ENCODE measurements at places on chromosomes 6 and 20. TPM values are rescaled to one million over a fixed set of nuclear protein-coding genes. Genes with fewer than 3 reads are reported as not detected.

DNA sequence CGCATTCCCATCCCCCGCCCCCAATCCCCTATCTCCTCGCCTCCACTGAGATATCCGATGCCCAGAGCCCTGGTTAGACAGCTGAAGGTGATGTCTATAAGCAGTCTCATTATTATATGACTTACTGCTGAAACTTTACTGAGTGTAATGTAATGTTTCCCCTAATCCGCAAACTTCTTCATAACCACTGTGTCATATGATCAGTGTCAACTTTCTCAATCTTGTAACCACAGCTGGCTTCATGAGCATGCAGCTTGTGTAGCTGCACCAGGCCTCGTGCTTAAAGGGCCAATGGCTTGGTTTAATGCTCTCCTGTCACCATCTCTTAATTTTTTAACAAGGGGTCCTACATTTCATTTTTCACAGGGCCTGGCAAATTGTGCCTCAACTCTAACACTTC lies 8.1 kb downstream of the ASIP start:
- no peak for DNase-seq
- H3K36me3 ChIP-seq, result no peaks in the 10 kb centered on the region
- no peak overlapping the region for H3K27ac ChIP-seq
- H3K4me1 ChIP-seq, result peaks cover 9% of the 10 kb centered on the region
- no peak overlapping the region for H3K4me3 ChIP-seq

DNA sequence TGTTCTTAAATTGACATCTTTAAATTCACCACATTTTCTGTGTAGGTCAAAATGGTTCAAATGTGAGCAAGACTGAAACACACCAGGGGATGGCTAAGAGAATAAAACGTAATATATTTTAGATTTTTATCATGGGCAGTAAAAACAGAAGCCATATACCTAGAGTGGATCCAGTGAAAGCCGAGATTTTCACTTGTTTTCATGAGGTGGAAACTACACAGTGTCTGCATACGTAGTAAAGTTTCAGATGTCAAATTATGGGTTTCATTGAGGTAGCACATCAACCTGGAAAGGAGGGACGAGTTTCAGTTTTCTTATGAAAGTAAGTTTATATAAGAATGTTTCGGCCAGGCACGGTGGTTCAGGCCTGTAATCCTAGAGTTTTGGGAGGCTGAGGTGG lies 25.9 kb downstream of the METTL24 start:
- no peak overlapping the region for H3K4me3 ChIP-seq
- peaks cover 26% of the 10 kb centered on the region for H3K4me1 ChIP-seq
- H3K36me3 ChIP-seq, result no peaks in the 10 kb centered on the region
- H3K27me3 ChIP-seq, result no peaks in the 10 kb centered on the region

GRCh38 chr6:139990856-139991465 lies 616.5 kb upstream of the CITED2 start:
- peaks cover 4% of the 10 kb centered on the region for H3K4me1 ChIP-seq
- no peak overlapping the region for H3K4me3 ChIP-seq
- no peaks in the 10 kb centered on the region for H3K27me3 ChIP-seq
- DNase-seq, result no peak
- no peaks in the 10 kb centered on the region for H3K36me3 ChIP-seq
- no peak overlapping the region for H3K27ac ChIP-seq

DNA sequence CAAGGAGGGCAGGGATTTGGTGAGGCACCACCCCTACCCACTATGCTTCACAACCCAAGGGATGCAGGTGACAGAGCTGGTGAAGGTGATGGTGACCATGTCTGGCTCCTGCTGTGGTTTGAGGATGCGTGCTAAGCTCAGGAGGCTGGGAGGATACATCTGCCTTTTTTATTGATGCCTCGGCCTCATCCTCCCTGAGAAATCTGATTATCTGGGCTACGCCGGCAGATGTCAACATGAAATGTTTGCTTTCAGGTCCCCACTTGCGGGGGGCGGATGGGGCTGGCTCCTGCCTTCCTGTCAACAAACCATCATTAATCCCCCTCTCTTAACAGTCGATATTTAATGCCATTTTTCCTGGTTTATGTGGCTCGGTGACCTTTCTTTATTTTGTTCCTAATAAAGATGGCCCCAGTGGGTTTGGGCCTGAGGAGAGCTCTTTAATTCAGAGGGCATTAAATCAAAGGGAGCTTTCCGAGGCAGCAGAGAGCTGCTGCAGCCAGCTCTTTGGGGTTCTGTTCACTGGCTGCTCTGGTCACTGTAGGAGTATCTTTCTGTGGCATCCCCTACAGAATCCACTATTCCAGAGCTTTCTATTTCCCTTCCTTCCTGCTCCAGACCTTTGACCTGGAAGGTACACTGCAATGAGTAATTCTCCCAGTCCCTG lies 33.5 kb upstream of the LRFN2 start:
- no peak for DNase-seq
- H3K36me3 ChIP-seq, result no peaks in the 10 kb centered on the region
- H3K27ac ChIP-seq, result no peak overlapping the region
- no peaks in the 10 kb centered on the region for H3K27me3 ChIP-seq

DNA sequence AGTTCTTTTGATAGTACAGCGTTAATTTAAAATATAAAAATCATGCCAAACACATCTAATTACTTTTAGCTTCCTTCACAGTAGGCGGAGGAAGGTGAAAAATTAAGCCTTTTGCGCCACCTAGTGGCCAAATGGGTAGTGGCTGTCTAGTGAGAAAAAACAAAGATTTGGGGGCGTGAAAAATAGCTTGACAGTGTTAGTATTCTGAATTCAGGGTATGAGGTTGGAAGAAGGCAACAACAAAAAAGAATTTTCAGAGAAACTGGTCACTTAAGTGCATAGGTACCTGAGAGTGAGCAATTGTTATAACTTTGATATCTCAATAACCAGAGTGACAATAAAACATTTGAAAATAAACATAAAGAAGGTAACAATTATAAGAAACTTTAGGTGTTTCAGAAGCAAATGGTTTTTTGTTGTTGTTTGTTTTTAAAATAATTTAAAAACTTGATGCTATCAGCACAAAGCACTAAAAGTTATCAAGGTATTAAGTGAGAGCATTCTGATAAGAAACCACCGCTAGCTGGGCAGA lies 14.3 kb downstream of the PSMB9 start:
- peak; percentile 61 for DNase-seq
- no peaks in the 10 kb centered on the region for H3K27me3 ChIP-seq
- no peak overlapping the region for H3K4me3 ChIP-seq
- H3K4me1 ChIP-seq, result peaks cover 9% of the 10 kb centered on the region

- no peaks in the 10 kb centered on the region for H3K36me3 ChIP-seq
- peak; percentile 74 for DNase-seq
- H3K27me3 ChIP-seq, result no peaks in the 10 kb centered on the region
- H3K4me1 ChIP-seq, result peaks cover 35% of the 10 kb centered on the region
- peak within 1 kb of the TSS; percentile 94 for H3K27ac ChIP-seq
These were observed at the start of gene AFDN for GRCh38 chr6:167826896-167827582. Gene AFDN (plus strand): TSS chr6:167826911. CDS start chr6:167827133, 222 bp downstream.

Gene OGFR
- total RNA-seq, result 84.7 TPM

Gene PARD6B
- 153 TPM for total RNA-seq

GRCh38 chr20:52410182-52410647 lies 218.6 kb upstream of the ZFP64 start:
- no peak overlapping the region for H3K4me3 ChIP-seq
- no peaks in the 10 kb centered on the region for H3K27me3 ChIP-seq
- no peaks in the 10 kb centered on the region for H3K4me1 ChIP-seq
- no peak for DNase-seq
- no peak overlapping the region for H3K27ac ChIP-seq

DNA sequence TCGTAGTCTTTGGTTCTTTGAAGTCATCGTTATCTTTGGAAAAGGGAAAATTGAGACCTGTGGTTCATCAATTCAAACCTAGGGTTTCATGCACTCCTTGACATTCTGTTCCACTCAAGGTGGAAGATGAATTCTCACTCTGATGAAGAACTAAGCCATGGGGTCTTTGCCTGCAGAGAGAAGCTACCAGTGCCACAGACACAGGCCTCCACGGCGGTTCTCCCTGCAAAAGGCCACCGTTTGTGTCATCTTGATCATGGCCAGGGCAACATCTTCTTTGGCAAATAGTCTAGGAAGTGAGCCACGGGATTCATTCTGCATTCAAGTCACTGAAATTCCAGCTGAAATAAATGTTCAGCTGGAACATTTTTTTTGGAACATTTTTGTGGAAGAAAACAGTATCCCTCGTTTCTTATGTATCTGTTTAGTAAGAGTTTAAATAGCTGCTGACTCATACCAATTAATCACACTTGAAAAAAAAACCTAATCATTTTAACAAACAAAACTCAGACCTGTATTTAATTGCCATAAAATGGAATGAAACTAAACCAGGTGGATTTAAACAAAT lies 206.0 kb upstream of the FOXQ1 start:
- no peaks in the 10 kb centered on the region for H3K27me3 ChIP-seq
- peaks cover 17% of the 10 kb centered on the region for H3K4me1 ChIP-seq
- H3K36me3 ChIP-seq, result no peaks in the 10 kb centered on the region
- no peak for DNase-seq
- H3K27ac ChIP-seq, result no peak overlapping the region

All from Caco-2 (cell line).